ENCODE measurements at places on chromosomes 2 and 18. TPM values are rescaled to one million over a fixed set of nuclear protein-coding genes. Genes with fewer than 3 reads are reported as not detected.

DNA sequence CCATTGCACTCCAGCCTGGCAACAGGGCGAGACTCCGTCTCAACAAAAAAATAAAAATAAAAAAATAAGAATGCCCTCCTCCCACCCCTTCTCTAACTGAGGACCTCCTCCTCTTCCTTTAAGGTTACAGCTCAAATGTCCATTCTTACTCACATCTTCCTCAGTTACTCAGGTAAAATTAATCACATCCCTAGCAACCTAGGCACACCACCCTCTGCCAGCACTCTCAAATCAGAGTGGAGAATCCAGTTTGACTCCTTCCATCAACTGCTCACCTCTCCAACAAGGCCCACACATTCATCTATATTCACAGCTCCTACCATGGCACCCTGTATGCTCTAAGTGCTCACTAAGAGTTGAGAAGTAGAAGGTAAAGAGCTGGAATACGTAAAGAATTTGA lies 254.3 kb downstream of the ZEB2 start:
- DNase-seq: no peak

Gene ITGB6
- total RNA-seq: 17.2 TPM

GRCh38 chr2:100741880-100742276 lies 78.1 kb upstream of the NPAS2 start:
- DNase-seq: no peak

- no peak for DNase-seq
These were observed 100.0 kb downstream of the WDSUB1 start for GRCh38 chr2:159186462-159186861.

Gene HRH4
- total RNA-seq: not detected

DNA sequence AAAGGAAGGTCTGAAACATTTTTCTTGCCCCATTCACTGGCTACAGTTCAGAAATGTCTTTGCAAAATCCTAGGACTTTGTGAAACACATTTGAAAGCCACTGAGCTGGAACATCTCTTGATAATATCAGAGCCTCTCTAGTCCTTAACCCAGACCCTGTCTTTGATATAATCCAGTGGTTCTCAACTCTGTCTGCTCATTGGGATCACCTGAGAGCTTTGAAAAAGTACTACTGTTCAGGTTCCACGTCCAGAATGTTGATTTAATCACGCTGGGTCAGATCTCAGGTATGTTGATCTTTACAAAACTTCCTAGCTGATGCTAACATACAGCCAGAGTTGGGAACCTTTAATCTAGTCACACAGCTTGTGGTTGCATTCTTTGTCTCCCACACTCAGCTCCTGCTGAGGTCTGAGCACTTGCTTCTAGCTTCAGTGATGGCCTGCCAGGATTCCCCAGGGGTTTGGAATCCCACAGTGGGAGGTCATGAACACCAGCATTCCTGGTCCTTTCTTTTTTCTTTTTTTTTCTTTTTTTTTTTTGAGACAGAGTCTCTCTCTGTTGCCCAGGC lies 262.7 kb downstream of the SETBP1 start:
- DNase-seq: no peak

- no peak for DNase-seq
These were observed 414.4 kb upstream of the CDH7 start for GRCh38 chr18:65336411-65336810.

Gene SRD5A2
- 2.9 TPM for total RNA-seq

Gene REG3A
- total RNA-seq: not detected

Gene LRRTM4
- 0.98 TPM for total RNA-seq

DNA sequence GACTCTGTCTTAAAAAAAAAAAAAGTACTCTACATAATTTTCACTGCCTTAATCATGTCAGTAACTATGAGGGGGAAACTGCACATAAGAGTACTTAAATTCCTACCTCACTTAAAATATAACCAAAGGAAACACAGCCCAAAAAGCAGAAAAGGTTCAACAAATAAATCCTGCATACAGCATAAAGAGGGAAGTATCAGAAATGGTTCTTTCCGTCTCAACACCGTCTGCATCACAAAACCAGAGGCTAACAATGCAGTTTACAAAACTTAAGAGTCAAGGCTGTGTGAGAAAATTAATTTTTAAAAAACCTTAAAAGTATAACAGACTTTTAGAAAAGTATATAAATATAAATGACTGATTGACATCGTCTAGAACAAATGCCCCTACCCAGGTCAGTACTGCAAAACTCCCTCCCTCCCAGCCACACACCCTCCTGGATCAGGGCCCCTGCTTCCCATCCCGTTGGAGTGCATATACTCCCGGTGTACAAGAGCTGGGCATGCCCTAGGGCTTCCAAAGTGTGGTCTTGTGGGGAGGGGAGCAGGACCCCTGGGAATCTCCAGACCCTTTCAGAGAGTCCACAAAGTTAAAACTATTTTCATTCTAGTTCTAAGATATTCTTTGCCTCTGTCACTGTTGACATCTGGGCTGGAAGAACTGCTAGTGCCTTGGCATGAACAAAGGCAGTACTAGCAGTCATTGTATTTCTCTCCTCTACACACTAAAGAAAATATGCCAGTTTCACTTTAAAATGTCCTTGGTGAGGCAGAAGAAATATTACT lies 67.0 kb upstream of the SERTAD2 start:
- DNase-seq: no peak

Gene CXCR4
- 39.5 TPM for total RNA-seq

DNA sequence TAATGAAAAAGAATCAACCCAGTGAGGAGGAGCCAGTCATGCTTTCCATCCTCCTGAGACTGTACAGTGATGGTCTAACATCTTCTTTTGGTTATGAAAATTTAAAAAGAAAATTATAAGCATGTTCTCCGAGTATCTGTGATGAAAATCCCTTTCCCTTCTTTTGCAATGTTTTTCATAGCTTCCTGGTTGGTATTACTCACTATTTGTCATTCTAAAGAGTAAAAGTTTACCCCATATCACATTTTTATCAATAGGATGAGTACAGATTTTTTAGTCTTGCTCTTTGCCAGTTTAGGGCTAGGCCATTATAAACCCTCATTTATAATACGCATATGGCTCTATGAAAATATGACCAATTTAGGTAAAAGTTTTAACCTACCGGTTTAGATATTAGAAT lies 564.1 kb downstream of the SUCLG1 start:
- no peak for DNase-seq

- no peak for DNase-seq
These were observed 62.0 kb upstream of the CSRNP3 start for GRCh38 chr2:165407466-165407865.

DNA sequence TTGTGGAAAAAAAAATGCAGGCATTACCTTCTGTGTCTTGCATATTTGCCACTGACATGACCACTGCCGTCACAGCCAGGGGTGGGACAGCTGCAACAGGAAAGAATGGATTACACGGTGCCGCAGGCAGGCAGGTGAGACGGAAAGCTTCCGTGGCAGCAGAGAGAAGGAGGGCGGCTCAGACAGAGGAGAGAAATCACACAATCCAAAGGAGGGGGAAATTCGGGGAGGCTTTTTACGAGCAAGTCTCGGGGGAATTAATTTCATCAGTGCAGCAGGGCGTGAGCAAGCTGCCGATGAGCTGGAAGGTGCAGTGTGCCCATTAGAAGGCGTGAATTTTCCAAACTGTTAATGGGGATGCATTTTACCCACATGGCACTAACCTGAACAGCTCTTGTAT lies 234.8 kb upstream of the PXDN start:
- no peak for DNase-seq

GRCh38 chr18:55286257-55286825 lies 301.7 kb downstream of the TCF4 start:
- DNase-seq: no peak

GRCh38 chr2:16774980-16775898 lies 109.6 kb upstream of the CYRIA start:
- no peak for DNase-seq

DNA sequence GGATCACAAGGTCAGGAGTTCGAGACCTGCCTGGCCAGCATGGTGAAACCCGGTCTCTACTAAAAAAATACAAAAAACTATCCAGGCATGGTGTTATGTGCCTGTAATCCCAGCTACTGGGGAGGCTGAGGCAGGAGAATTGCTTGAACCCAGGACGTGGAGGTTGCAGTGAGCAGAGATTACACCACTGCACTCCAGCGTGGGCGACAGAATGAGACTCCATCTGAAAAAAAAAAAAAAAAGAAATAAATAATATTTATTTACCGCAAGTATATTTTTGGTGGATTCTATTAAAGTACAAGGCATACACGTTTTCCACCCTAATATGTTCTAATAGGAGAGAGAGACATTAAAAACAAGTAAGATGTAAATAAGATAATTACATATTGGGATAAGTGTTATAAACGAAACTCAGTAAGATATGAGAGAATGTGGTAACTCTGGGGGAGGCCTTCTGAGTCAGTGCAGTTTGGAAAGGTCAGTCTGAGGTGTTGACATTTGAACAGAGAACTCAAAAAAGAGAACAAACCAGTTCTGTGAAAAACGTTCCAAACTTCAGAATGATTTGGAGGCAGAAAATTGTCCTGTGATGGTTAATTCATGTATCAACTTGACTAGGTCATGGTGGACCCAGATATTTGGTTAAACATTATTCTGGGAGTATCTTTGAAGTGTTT lies 8.8 kb upstream of the POLI start:
- DNase-seq: no peak

DNA sequence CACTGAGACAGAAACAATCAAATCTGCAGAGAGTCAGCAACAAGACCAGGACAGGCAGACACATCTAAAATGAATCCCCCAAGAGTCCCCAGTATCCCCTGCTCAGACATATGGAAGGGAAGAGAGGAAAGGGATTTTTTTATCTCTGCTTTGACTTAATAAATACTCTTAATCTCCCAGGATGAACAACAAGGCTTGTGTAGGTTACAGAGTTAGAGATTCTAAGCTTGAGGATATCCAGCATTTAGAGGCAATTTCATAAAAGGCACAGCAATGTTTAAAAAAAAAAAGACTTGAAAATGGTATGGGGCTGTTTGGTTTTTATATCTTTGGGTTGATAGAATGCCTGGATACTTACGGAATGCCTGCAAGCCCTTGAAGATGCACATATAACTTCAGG lies 199.9 kb downstream of the ARL4C start:
- DNase-seq: no peak

- no peak for DNase-seq
These were observed 139.9 kb upstream of the ZEB2 start for GRCh38 chr2:144659731-144660275.

GRCh38 chr18:77478646-77479442 lies 229.2 kb downstream of the GALR1 start:
- no peak for DNase-seq

Data from vagina (tissue), 2 donors.